ENCODE measurements at places on chromosomes 7 and 10.

DNA sequence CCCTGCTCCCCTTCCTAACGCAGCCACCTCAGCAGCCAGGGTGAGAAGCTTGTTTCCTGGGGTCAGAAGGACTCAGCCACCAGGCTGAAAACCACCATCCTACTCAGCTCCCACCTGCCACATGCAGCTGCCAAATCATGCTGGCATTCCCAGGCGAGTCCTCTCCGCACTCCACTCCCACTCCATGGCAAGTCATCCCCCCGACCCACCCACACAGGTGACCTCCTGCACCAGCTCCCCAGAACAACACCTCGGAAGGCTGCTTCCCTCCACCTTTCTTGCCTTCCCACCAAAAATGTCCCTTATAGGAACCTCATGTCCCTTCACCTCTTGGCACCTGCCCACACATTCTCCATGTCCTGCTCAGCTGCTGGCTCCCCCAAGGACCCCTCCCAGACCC is 4.6 kb downstream of the PDAP1 start:
- no peak for DNase-seq

- no peak for DNase-seq
Measured at GRCh38 chr7:132972745-132973144, 109.1 kb downstream of the CHCHD3 start.

DNA sequence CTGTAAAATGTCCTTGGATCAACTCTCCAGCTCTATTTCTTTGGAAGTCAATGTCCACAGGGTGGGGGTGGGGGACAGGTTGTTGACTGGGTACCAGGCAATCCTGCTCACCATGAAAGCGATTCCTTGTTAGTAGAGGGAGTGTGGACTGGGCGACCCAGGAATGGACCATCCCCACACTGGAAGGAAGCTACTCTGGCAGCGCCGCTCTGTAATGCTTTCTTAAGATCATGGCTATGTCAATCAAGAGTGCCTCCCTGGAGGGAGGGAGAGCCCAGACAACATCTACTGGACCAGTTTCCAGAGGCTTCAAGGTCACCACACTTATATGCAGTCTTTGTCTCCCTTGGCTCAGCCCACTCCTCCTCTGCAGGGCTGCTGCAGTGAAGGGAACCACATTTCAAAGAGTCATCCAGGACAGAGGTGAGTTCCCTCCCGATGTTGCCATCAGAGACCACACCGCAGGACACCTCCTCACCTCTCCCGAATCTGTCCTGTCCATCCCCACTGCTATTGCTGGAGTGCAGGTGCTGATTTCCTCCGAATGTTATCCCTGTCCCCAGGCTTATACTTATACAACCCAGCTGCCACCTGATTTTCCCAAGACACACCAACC is 6.9 kb downstream of the GIMAP5 start:
- no peak for DNase-seq

DNA sequence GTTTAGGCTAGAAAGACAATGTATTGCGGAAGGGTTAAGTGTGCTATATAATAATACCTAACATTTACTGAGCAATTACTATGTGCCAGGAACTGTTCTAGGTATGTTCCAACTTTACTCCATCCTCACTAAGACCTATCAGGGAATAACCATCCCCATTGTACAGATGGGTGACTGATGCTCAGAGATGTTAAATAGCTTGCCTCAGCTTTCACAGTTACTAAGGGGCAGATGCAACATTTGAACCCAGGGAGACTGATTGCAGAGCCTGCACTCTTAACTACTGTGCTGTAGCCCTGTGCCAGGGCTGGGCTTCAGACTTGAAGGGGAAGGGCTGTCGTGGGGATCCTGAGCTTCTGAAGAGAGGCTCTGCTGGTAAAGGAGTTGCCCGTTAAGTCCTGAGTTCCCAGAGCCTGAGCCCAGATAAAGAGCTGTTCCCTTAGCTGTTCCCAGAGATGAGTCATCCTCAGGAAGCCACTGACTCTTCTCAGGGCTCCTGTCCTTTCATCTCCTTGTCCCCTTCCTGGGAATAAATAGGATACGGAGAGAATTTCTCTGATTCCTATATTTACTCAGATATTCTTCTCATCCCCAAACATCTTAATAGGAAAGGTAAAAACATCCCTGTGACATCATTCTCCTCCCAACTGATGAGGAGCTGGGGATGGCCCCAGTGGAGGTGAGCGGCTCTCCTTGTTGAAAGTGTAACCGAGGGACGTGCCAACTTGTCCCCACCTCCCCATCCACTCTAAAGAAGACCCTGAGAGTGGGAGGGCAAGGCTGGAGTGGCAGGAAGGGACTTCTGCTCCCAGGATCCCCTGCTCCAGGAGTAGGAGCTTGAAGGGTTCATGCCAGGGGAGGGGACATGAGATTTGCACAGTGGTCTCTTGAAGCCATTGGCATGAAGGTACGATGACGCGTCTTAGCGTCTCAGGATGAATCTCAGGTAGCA is 28.0 kb upstream of the HABP2 start:
- DNase-seq = no peak

- no peak for DNase-seq
Measured at GRCh38 chr7:47192978-47193377, 388.9 kb downstream of the TNS3 start.

DNA sequence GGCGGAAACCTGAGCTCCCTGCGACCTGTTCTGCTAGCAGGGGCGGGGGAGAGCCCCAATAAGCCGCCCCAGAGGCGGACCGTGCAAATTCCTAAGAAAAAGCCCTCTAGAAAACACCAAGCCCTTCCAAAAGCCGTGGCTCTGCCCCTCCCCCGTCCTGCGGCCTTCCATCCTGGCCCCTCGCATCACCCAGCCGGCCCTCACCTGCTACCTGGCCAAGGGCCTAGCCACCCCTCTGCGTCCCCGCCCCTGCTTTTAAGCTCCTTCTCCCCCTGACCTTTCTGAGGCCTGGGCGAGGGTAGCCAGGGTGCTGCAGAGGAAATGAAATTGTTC is 24.9 kb downstream of the SKIDA1 start:
- DNase-seq = no peak

All from inflammatory macrophage treated with lipopolysaccharide for 1 hour (primary cell).